ENCODE measurements at places on chromosomes 16 and 17.

DNA sequence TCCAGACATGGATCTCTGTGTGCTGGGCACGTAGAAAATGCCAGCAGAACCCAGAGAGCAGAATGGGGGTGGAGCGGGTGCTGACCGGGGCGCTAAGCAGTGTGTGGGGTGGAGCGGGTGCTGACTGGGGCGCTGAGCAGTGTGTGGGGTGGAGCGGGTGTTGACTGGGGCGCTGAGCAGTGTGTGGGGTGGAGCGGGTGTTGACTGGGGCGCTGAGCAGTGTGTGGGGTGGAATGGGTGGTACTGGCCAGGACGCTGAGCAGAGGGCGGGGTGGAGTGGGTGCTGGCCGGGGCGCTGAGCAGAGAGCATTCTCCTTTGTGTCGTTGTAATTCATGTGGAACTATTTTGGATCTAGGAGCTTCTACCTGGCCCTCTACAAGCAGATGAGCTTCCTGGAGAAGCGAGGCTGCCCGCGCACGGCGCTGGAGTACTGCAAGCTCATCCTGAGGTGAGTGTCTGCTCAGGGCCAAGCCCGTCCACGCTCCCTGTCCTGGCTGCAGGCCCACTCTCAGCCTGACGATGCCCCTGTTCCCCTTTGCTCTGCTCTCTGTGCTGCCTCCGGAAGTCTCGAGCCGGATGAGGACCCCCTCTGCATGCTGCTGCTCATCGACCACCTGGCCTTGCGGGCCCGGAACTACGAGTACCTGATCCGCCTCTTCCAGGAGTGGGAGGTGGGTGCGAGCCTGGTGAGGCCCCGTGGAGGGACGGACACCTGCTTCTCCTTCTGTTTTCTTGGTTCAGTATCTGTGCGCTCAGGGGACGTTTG, 20.3 kb upstream of the MC1R start:
- DNase-seq = no peak

DNA sequence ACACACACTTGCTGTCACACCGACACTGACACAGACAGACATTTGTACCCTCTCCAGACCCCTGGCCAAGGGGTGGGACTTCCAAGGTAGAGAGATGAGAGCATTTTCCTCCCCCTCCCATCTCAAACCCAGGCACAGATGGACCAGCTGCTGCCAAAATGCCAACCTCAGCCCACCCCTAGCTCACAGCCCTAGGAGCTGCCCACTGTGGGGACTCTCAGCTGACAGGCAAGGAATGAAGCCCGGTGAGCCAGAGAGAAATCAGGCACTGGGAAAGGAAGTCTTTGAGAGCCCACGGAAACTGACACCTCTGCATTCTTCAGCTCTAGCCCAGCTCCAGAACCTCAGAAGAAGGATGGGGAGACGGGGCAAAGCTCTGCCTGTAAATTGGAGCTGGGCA, 2.8 kb downstream of the ETV4 start:
- no peak for DNase-seq

GRCh38 chr17:38403491-38403890, 24.8 kb upstream of the ARHGAP23 start:
- DNase-seq = no peak

GRCh38 chr17:16909472-16910246, 62.3 kb downstream of the TNFRSF13B start:
- DNase-seq = no peak

DNA sequence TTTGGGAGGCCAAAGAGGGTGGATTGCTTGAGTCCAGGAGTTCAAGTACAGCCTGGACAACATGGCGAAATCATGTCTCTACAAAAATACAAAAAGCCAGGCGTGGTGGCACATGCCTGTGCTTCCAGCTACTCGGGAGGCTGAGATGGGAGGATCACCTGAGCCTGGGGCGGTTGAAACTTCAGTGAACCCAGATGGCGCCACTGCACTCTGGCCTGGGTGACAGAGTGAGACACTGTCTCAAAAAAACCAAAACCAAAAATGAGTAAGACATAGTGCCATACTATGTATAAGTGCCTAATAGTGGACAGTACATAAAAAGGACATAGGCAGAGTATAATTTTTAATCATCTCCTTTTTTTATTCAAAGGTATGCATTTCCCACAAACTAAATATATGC, 4.0 kb downstream of the CTC1 start:
- no peak for DNase-seq

- no peak for DNase-seq
These were observed 5.0 kb downstream of the JUP start for GRCh38 chr17:41781404-41782110.

GRCh38 chr17:17258998-17259397, 22.0 kb upstream of the FLCN start:
- peak; percentile 72 for DNase-seq

- DNase-seq = no peak
These were observed 230.1 kb downstream of the CBLN1 start for GRCh38 chr16:49051576-49051975.

DNA sequence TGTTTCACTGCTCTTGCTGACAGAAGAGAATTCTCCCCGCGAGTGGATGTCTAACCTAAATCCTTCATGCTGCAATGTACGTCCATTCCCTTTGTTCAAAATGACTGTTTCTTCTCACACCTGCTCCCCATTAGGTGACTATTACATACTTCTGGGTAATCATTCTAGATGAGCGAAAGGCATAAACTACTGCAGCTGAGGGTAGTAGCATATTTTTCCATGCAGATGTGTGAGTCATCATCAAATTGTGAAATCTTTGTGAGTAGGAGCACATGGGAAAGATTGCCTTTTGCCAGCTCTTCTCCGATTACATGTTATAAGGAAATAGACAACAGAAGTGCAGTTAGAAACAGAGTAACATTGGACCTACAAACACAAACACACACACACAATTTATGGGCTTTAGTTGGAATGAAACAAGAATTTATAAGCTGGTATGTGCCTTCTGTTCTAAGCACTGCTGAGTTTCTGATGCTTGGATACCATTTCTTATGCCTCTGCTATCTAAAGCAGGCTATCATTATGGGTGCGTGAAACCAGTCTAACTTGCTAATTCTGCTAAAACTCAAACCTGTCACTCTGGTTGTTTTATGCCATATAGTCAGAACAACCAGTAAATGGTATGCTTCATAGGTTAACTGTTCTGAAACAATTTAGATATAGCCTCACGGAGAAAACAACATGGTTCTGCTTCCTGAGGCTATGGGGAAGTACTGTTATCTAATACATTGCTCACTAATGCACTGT, 346.9 kb upstream of the PSMD7 start:
- DNase-seq = peak; percentile 38

DNA sequence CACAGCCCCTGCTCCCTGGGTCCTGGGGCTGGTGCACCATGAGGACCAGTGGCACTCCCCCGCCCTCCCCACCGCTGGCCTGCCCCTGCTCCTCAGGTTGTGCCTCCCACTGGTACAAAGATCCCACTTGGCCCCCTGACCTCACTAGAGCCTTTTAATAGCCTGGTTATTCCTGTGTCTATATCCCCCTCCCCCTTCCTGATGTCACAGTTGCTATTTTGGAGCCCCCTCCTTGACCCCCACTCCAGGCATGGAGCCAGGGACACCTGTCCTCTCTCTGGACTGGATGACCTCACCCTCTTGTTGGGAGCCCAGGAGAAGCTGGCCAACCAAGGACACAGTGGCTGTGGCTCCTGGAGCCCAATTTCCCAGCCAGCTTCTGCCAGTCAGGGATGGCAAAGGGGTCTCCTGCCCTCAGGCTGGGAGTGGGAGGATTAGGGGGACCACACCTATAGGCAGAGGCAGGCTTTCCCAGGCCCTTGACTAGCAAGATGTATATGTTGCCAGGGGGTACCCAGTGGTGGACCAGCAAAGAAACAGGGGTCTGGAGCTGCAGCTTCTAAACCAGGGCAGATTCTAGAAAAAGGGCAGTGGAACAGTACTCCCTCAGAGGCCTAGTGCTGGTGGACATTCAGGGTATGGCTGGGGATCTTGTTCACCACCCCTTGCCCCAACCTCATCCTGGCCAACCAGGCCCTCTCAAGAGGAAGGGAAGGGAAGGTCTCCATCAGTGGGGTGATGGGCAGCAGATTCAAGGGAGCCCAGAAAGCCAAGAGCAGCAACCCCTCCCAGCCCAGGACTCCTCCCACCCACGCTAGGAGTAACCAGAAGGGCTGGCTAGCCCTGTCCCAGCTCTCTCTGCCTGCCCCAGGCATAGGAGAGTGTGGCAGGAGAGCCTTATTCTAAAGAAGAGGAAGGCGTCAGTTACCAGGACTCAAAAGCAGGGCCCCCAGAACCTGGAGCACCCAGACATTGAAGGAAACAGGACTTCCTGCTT, 10.9 kb downstream of the HDAC5 start:
- DNase-seq = no peak

GRCh38 chr16:1299012-1299867, 10.2 kb upstream of the UBE2I start:
- no peak for DNase-seq

- no peak for DNase-seq
These were observed 198.6 kb downstream of the RPTOR start for GRCh38 chr17:80743181-80743771.

- no peak for DNase-seq
These were observed 82.5 kb downstream of the NETO2 start for GRCh38 chr16:47061204-47061603.

GRCh38 chr17:3910420-3911270, 5.6 kb downstream of the P2RX1 start:
- DNase-seq = no peak

GRCh38 chr16:58049232-58050185, 24.0 kb downstream of the MMP15 start:
- DNase-seq = no peak

DNA sequence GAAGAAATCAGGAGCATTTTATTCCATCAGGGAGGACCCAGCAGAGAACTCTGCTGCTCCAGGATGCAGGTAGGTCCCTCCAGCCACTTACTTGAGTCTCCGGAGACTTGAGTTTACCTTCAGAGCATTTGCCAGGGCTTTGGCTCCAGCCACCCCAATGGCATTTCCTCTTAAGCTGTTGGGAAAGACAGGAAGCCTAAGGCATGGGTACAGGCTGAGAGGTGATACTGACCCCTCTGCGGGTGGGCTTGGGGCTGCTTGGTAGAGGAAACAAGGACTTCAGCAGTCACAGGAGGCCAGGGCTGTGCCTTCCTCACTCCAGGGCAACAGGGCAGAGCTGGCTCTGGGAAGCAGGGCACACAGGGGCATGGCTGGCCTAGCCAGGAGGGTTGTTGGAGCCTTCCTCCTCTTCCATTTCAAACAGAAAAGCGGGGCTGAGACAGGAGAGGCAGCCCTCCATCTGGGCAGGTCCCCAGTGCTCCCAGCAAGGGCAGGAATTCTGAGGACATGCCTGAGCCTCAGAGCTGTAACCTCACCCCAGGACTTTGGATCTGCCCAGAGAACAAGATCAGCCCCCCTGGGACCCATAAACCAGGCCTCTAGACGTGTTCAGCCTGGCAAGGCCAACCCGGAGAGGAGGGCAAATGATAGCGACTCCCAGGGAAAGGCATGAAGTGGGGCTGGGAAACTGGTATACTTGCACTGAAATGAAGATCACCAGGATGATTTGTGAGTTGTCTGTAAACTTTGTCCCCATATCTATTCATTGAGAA, 34.4 kb downstream of the NLRC3 start:
- DNase-seq = no peak

DNA sequence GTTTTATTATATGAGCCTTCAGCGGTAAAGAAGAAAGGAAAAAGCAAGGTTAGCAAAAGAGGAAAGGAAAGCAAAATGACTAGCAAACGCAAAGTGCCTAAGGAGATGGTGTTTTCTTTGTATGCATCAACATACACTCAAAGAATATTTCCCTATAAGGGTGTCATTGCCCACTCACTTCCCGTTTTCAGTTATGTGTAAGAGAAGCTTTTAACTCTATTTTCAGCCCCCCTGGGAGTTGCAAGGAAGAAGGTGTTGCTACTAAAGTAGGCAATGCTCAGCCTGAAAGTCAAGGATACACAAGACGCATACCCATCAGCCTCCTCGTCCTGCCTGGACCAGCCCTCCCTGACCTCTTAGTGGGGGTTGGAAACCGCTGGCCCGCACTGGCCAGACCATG, 267.7 kb upstream of the ZFHX3 start:
- no peak for DNase-seq

DNA sequence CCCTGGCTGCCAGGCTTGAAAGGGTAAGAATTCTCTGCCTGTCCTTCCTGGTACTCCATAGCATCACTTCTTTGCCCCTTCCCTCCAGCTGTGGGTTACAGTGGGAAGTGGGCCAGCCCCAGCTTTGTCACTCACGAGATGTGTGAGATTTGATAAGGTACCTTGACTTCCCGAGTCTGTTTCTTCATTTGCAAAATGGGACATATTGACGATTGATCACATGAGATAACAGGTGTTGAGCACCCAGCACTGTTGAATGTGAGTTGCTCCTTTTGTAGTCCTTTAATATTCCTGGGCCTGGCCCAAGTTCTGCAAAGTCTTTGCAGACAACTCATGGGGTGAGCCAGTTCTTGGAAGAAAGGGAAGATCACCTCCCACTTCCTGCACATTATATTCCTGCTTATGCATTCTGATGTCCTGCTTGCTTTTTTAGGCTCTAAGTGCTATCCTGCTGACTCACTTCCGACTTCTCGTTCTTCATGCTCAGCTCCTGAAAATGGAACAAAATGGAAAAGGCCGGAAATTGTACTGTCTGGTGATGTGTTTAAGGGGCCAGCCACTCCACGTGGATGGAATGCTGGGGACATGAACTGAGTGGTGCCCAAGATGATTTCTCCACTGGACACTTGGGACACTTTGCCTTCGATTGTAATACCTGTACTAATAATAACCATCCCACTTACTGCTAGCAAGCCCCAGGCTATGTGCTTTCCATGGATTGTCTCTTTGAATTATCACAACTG, 8.3 kb upstream of the NLK start:
- no peak for DNase-seq

DNA sequence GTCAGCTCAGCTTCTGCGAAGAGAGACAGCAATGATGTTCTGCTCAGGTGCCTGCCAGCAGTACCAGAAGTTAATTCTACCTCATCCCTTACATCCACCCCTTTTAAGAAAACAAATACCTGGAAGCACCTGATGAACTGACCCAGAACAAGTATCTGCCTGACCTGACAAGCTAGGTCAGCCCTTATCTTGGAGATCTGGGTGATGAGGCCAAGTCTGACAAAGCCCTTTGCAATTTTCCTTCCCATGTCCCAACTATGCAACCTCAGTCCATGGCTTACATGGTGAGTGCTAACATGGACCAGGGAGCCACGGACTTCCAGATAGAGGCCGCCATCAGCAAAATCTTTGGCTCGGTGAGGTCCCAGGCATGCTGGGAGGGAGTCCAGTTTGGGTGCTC, 3.6 kb downstream of the ACADVL start:
- no peak for DNase-seq

GRCh38 chr17:57461082-57461481, 204.8 kb downstream of the MSI2 start:
- DNase-seq = no peak
